ENCODE measurements at places on chromosomes 5 and 9.

- no peak for DNase-seq
Observed at GRCh38 chr9:3401221-3401954, 124.4 kb downstream of the RFX3 start.

- no peak for DNase-seq
Observed at GRCh38 chr9:20200991-20201431, 412.2 kb upstream of the SLC24A2 start.

- DNase-seq, result peak; percentile 26
Observed at GRCh38 chr5:115507681-115508080, 36.9 kb downstream of the FEM1C start.

GRCh38 chr5:150159741-150160179 is 4.1 kb upstream of the PDGFRB start:
- DNase-seq, result no peak

GRCh38 chr9:127567730-127568617 is 44.1 kb upstream of the STXBP1 start:
- DNase-seq, result no peak

DNA sequence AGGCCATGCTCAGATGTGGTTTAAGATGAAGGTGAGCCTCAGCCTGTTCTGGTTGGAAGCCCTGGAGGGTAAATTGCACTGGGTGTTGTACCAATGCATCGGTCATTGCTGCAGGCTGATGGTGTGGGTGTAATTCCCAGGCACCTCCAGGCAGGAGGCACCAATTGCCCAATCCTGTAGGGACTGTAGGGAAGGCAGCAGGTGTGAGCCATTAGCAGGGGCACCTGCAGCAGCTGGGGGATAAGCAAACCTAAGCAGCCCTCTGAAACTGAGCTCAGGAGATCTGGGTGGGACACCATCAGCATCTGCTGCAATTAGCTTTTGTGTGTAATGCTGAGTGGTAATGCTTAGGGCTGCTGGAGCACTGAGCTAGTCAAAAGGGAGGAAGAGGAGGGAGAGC is 190.1 kb upstream of the TBC1D2 start:
- no peak for DNase-seq

- no peak for DNase-seq
Observed at GRCh38 chr5:168947212-168947868, 353.6 kb downstream of the SLIT3 start.

GRCh38 chr5:107558823-107559375 is 111.8 kb downstream of the EFNA5 start:
- DNase-seq, result no peak

DNA sequence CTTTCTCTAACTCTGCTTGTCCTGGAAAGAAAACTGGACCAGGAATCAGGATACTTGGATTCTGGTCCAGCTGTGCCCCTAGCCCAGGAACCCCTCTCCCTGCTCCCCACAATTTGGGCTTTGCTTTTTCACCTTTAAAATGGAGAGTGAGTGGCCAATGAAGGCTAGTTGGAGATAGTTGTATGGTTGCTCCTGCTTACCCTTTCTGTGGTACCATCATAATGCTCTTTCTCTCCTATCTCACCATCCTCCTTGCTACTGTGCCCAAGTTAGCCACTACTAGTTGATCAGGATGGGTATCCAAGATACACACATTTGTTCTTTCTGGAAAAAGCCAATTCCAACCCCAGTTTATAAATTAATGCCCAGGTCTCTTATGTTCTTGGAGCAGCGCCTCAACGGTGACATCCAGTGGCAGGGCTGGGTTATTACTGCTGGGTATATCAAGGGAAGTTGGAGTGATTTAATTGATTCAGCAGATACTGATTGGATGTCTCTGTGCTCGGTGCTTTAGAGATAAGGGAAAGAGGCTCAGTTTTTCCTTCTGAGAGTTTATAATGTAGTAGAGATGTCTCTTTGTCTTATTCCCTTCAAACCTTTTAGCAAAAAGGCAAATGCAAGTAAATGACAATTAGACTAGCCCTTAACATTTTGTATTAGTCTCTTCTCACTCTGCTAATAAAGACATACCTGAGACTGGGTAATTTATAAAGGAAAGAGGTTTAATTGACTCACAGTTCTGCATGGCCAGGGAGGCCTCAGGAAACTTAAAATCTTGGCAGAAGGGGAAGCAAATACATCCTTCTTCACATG is 38.5 kb downstream of the FAXDC2 start:
- peak; percentile 30 for DNase-seq

DNA sequence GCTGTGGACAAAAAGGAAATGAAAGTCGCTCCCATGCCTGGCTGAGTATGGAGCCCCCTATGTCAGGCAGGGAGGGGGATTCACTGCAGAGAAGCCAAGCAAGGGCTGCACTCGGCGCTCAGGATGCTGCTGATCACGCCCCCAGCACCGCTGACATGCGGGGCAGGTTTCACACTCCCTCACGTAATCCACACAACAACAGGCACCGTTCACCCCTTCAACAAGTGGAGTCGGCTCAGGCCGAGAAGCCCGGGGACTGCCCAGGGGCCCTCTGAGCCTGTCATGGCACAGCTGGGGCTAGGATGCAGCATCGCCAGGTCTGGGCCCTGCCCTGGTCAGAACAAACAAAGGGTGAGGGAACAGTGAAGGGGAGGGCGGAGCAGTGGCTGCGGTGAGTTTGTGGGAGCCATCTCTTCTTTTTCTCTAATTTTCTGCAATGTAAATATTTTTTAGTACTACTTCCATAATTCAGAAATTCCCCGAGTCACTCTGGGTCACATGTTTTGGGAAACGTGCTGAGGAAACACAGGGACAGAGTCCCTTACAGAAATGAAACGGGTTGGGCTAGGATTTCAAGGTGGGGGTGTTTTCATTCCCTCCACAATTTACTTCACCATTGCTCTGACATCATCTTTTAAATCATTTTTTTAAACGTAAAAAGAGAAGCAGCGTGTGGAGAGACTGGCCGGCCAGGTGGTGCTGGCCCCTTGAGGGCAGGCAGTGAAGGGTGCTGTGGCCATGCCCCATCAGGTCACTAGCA is 49.8 kb downstream of the PRRT1B start:
- no peak for DNase-seq

- no peak for DNase-seq
Observed at GRCh38 chr9:110828264-110828663, 159.7 kb downstream of the MUSK start.

- no peak for DNase-seq
Observed at GRCh38 chr5:150304481-150305081, 1.9 kb upstream of the ARSI start.

GRCh38 chr5:91315701-91316100 is 67.4 kb downstream of the ARRDC3 start:
- DNase-seq, result no peak

GRCh38 chr5:3430691-3431090 is 164.9 kb upstream of the IRX1 start:
- no peak for DNase-seq

DNA sequence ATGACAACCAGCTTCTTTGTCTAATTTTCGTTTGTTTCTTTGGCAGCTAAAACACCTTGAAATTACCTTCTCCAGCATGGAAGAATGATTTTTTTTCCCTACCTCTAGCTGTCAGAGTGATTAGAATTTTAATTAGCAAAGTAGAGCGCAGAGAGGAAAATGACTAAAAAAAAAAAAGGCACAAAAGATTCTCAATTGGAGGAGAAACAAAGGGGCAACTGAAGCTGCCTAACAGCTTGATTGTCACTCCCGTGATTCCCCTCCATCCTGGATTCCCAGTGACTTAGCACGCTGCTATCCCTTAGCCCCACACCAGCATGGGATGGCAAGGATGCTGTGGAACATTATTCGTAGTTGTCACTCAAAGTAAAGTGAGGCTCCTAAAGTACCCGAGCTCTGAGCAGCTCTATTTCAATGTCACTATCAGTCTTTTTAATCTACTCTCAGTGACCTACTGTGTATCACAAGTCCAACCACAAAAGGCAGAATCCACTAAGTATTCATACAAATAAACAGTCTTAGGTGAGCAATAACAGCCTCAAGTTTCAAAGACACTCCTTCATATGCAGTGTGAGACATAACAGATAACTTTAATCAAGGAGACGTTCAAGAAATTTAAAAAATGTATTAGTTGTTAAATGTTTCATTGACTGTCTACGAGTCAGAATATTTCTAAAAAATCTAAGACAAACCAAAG is 710.0 kb upstream of the GRAMD2B start:
- no peak for DNase-seq

DNA sequence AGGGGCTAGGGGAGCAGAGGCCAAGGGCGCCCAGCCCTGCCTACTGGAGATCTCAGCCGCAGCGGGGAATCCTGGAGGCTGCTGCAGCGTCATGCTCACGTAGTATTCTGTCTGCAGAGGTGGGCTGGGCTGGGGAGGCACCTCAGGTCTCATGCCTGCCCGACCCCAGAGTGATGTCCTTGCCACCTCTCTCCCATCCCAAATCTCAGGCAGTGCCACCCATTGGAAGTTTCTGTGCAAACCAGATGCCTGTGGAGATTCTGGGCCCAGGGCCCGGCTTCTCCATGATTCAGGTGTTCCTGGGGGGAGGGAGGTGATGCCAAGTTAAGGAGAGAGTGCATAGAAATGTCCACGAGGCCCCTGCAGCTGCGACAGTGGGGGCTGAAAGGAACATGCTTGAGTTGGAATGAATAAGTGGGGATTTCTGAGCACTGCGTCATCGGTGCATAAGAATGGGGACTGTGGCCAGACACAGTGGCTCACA is 72.0 kb downstream of the ANKRD33B start:
- DNase-seq, result no peak

DNA sequence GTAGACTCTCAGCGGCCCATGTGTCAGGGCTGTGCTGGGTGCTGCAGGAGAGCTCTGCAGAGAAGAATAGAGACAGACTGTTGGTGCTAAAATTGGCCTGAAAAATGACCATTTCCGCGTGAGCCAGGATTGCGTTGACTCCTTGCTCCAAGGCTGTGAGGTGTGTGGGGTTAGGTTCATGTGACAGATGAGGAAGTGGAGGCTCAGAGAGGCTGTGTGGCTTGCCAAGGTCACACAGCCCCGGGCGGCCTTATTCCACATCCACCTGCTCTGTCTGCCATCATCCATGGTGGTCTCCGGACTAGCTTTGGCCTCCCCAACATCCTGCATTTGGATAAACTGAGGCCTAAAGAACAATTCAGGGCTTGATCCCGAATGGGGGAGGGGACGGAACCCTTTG is 15.2 kb downstream of the NEK6 start:
- no peak for DNase-seq

DNA sequence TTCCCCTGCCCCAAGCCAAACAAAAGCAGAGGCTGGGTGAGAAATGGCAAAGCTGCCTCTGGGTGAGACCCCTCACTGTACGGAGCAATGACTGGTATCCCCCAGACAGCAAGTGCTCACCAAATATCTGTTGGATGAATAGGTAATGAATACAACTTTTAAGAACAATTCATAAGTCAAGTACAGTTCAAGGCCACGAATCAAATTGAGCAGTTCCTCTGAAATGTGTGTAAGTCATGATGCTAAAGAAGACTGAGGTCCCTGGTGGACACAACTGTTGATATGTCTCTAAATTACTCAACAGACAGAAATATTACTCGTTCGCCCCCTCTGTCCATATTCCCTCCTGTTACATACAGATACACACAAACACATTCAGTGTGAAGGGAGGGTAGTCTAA is 160.7 kb downstream of the GLIS3 start:
- no peak for DNase-seq

DNA sequence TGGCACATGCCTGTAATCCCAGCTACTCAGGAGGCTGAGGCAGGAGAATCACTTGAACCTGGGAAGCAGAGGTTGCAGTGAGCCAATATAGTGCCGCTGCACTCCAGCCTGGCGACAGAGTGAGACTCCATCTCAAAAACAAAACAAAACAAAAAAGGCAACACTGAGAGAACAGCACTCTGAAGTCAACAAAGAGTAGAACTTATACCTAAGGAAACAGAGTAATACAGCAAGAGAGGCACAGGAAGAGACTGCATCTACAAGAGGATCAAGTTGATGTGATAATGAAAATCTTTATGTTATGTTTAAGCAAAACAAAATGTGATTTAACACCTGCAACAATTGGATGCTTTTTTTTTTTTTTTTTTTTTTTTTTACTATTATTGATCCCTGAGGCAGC is 33.1 kb downstream of the FYB1 start:
- no peak for DNase-seq

- DNase-seq, result no peak
Observed at GRCh38 chr5:59786334-59786805, 107.2 kb downstream of the PDE4D start.

DNA sequence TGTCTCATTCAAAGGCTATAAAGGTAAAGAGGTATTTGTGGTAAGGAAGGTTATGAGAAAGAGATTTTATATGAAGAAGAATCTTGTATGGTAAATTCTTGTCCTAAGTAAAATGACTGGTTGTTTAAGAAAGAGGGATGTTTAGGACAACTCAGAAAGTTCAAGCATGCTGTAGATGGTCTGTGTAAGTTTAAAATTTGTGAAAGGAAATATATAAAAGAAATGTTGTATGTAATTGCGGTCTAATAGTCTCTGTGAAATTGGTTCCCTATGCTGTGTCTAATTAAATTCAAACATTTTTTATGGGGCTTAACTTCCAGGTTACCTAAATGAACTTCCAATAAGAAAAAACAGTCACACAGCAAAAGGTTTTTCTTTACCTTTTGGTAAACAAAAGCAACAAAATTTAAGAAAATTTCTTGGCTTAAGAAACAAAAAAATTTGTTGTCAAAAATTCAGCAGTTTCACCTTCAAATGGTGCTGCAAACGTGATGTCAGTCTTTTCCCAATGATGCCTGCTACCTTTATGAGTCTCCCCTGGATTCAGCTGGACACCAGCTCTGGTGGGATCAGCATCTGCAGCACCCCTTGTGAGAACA is 83.0 kb upstream of the FCN1 start:
- DNase-seq, result no peak

GRCh38 chr9:130265431-130266235 is at the start of gene HMCN2:
Gene HMCN2 (plus strand): TSS chr9:130265760. CDS start chr9:130265879, 119 bp downstream.
- DNase-seq, result no peak

DNA sequence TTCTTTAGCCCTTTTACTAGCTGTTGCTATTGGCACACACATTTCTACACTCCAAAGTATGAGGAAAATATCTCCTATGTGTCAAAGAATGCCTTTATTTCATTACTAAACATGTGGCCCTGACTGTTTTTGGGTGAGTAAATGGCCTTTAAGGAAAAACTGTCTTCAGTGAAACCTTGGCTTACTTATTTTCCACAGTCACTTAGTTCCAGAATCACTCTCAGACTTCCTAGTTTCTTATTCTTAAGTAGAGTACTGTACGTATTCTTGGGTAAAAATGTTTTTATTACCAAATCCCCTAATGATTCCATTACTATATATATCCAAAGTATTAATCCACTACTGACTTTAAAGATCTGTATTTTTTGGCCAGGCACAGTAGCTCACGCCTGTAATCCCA is 27.5 kb downstream of the ERP44 start:
- DNase-seq, result no peak

DNA sequence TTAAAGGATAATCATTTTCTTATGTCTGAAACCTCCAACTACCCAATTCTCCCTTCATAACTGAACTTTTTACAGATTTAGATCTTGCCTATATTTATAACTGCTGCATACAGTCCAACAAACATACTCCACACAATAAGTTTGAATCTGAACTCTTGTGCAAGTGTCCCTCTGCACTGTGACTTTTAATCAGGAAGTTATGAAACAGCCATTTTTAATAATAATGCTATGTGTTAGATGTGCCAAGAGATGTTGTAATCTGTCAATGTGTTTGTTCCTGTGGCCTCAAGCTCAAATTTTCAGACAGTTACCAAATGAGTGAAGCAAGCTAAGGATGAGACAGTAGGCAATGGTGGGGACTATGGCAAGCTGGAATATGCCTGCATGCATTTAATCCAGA is 57.6 kb upstream of the MTAP start:
- DNase-seq, result no peak
